ENCODE measurements at places on chromosomes 13 and 19.

GRCh38 chr19:29491995-29492577 lies 33.7 kb upstream of the VSTM2B start:
- DNase-seq, result no peak

DNA sequence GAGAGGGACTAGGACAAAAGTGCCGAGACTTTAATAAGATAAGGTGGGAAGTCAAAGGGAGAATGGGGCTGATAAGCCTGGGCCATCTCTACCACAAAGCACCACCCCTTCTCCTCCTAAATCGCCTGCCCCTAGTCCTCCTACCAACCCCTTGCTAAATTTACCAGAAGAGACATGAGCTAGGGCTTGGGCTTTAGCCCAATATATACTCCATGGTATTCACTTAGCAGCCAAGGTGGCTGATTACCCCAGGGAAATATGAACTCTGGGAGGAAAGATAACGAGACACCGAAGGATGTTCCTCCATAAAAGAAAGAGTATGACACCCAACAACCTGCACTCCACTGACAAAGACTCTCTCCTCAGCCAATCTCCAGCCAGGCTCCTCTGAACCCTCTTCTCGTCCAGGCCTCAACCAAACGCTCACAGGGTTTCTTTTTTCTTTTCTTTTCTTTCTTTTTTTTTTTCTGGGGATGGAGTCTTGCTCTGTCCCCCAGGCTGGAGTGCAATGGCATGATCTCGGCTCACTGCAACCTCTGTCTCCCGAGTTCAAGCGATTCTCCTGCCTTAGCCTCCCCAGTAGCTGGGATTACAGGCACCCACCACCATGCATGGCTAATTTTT lies 610.2 kb downstream of the UQCRFS1 start:
- DNase-seq, result no peak

DNA sequence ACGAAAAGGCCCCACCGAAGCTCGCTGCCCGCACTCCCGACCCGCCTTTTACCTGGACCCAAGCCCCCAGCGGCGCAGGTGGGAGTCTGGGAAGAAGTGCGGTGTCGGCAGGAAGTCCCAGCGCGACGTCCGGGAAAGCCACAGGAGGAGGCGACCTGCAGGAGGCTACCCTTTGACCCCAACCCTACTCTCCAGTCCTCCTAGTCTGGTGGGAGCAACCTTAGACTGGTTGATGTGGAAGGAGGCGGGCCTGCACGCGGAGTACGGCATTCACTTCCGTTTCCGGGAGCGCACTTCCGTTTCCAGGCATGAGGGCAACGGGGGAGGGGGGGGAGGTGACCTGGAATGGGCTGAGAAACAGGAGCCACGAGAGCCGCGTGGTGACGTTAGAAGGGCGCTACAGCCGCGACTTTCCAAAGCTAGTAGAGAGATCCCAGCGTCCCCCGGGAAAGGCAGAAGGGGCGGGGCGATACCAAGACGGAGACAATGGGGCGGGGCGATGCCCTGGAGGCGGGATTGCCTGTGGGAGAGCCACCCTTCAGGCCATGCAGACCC lies 28.5 kb downstream of the ZNF266 start:
- DNase-seq, result peak; percentile 78

DNA sequence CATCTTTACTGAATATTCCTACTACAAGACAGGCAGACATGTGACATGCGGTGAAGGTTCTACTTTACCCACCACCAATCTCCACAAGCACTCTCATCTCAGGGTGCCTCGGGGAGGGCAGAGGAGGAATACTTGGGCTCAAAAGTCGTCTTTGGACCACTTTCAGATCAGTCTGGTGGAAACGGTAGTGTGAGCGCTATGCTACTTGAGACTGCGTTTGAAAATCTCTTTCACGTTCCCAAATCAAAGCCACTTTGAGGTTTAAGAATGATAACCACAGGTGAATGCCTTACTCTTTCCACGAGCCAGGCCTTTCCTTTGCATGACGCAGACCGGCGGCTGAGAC lies 1.5 kb upstream of the SOX1 start:
- DNase-seq, result no peak

- DNase-seq, result peak; percentile 95
Observed at GRCh38 chr19:52962394-52963246, at the start of gene ZNF816. ZNF816 (minus strand) TSS chr19:52962881; CDS start chr19:52956089, 6,792 bp downstream.

DNA sequence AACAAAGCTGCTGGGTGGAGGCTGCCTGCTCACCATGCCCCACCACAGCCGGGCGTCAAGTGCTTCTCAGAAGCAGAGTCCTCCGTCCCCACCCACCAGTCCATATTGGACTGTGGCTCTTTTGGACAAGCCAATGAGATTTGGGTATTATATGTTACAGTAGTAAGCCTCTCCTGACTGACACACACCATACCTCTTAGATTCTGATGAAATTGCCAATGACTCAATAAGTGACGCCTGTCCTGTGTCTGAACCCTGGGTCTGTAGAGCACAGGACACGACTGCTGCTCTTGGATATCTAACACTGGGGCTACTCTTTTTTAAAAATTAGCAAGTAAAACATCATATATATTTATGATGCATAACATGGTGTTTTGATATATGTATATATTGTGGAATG lies 44.8 kb upstream of the UBAC2 start:
- DNase-seq, result no peak

GRCh38 chr19:46521241-46521868 lies 25.7 kb upstream of the PNMA8B start:
- no peak for DNase-seq

GRCh38 chr13:105442040-105442439 lies 1093.4 kb downstream of the EFNB2 start:
- no peak for DNase-seq

DNA sequence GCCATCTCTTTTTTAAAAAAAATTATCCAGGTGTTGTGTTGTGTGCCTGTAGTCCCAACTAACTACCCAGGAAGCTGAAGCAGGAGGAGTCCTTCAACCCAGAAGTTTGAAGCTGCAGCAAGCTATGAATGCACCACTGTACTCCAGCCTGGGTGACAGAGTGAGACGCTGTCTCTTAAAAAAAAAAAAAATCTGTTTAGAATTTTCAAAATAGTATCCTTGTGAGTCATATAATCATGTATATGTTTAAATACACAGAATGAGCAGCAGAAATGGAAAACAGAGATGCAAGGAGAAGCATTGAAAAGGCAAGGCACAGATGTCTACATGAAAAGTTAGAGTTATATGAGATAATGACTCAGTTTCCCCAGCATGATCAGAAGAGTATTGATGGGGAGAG lies 31.2 kb downstream of the SYDE1 start:
- no peak for DNase-seq

DNA sequence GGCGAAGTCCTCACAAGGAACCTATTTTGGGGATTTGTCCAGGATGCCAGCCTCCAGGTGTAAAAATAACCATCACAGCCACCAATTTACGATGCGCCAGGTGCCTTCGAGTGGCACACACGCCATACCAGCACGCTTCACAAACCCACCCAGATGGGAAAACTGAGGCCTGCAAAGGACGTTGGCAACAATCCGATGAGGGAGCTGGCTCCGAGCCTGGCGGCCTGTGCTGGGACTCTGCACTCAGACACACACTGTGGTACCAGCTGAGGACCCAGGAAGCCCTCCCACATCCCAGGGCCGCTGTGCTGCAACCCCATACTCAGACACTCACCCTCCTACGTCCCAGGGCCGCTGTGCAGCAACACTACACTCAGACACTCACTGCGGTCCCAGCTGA lies 65.0 kb upstream of the C13orf46 start:
- no peak for DNase-seq

DNA sequence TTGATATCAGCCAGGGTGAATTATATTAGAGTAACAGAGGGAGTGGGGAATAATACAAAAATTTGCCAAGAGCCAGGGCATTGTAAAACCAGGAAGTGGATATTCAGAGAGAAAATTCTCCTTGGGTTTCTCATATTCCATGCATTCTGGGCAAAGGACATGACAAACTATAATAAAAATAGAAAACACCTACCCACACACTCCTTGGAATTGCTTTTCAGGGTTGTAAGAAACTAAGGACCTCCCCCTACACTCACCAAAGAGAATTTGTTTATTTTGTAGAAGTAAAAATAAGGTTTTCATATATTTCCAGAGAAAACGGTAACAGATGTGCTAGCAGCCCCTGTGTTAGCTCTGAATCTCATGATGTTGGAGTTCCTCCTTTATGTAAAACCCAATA lies 649.6 kb downstream of the SLITRK1 start:
- DNase-seq, result no peak

- no peak for DNase-seq
Observed at GRCh38 chr13:75123428-75123827, 358.5 kb downstream of the TBC1D4 start.

- no peak for DNase-seq
Observed at GRCh38 chr13:35478271-35479037, 2.0 kb upstream of the MAB21L1 start.

DNA sequence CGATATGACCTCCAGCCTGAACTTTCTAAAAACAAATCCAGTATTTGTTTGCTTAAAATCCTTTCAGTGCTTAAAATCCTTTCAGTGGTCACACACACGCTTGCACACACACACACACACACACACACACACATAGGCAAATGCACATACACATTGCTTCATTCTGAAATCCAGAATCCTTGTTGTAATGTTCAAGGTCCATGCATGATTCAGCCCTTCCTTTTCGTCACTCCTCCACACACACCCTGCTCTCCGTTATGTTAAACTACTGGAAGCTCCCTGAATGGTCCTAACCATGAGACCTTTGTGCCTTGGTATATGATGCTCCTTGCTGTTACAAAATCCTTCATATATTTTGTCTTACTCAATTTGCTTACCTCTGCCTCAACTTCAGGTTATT lies 44.9 kb downstream of the SERTM1 start:
- DNase-seq, result no peak

DNA sequence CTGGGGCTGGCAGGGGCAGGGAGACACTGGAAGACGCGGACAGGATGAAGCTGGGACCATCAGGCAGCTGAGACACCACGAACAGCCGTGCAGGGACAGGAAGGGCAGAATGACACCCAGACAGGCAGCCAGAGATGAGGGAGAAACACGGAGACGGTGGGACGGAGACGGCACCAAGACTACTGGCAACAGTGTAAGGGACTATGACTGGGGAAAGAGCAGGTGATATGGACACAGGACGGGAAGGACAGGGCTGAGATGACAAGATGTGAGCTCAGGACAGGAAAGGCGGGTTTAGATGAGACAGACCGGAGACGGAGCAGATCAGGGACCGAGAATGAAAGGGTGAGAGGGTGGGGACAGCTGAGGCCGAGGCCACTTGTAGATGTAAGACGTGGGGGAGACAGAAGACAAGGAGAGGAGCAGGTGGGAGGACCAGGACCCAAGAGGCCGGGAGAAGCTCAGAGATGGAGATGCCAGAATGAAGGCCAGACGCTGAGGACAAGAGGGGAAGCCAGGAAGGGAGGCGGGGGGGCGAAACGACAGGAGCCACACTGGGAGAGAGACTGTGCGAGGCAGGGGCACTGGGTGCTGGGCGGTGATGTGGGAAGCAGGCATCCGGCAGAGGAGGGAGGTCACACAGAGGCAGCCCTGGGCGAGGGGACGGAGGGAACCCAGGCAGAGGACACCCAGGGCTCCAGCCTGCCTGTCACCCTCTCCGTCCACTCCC lies 17.5 kb upstream of the EHD2 start:
- no peak for DNase-seq

DNA sequence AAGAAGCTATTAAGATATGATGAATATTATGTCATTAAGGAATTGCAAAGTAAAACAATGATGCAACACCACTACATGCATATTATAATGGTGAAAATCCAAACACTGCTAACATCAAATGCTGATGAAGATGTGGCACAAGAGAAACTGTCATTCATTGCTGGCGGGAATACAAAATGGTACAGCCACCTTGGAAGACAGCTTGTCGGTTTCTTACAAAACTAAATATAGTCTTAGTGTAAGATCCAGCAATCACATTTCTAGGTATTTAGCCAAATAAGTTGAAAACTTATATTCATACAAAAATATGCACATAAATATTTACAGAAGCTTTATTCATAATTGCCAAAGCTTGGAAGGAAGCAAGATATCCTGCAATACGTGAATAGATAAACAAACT lies 114.9 kb upstream of the EDNRB start:
- no peak for DNase-seq

GRCh38 chr19:50537769-50538230 lies 24.1 kb upstream of the ASPDH start:
- DNase-seq, result peak; percentile 76

DNA sequence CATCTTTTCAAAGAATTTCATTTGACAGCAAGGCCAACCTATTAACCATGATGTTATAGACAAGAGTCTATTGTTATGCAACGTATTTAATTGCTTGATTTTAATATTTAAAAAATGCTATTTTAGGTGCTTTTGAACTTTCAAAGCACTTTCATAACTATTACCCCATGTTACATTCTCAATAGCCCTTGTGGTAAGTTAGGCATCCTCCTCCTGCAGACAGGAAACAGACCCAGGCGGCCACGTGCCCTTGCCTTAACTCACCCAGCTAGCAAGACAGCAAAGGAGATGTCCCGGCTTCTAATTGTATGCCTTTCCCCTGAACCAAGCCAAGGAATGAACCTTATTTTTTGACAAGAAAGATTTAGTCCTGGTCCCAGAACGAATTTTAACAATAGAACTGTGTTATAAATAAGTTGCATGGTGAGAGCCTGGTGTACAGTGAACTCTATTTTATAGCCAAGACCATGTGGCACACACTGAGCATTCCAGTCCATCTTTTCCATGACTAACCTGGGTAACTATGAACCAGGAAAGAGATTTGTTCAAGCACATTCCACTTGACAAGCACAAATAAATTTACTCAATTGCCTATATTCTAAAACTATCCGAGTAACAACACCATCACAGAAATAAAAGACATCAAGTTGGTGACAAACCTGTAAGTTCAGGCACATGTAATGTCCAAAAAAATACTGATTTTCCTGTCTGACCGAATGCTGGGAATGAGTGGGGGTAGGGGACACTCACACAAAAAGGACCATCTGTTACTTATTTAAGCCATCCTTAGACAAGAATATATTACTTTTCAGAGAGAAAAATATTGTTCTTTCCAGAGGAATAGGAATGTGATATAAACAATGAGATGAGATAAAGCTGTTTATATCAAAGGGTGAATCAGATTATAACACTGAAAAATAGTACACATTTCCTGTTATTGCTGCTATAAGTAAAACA lies 163.0 kb downstream of the EFNB2 start:
- no peak for DNase-seq

DNA sequence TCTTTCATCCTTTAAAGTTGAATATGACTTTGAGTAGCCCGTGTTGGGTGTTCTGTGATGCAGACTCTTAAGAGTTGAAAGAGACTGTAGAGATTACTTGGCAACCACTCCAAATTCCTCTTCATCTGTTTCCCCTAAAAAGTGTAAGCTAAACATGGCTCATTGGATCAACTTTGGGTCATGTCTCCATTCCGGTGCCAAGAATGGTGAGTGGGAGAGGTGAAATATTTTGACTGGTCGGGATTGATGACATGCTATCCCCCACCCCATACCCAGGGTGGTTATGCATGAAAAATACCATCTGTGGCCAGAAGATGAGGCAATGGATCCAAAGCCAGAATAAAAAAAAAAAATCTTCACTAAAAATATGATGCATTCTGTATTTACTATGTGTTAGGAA lies 281.3 kb upstream of the SOX21 start:
- DNase-seq, result no peak

DNA sequence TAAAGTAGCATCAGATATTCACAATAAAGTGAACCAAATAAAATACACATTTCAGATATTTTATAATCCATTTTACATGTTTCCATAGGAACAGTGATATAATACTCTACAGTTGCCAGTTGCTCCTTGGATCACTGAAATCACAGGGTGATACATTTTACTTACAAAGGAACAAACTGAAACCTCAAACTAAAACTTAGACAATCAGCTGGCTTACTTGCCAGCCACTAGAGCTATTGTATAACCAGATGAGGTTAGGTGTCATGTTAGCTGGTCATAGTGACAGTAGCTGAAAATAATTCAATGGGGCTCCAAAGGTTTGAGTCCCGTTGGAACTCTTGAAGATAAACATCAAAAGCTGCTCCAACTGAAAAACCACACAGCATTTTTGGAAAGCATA lies 274.6 kb downstream of the ITGBL1 start:
- no peak for DNase-seq

Measured in RWPE1 (cell line).